ENCODE measurements at places on chromosomes 7 and 10.

- DNase-seq, result no peak
Measured at GRCh38 chr10:111171183-111171582, 94.4 kb downstream of the ADRA2A start.

DNA sequence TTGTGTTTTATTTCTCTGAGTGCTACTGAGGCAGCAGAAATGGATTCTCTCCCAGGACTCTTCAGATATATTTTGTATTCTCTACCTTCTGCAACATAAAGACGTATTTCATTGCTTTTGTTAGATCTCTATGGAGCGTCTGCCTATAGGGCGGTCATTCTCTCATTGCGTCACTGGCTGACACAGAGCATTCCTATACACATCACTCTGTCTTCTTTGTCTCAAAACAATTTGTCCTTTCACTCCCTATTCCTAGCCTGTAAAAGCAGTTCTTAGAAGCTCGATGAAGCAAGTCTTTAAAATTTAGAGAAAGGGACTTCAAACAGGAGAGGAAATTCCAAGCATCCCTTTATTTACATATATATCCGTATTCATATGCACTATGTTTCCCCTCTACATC lies 120.6 kb downstream of the CPED1 start:
- peak; percentile 55 for DNase-seq

- no peak for DNase-seq
Measured at GRCh38 chr7:17056491-17057142, 174.8 kb upstream of the AGR3 start.

- no peak for DNase-seq
Measured at GRCh38 chr10:112366992-112367391, 6.9 kb upstream of the ACSL5 start.

DNA sequence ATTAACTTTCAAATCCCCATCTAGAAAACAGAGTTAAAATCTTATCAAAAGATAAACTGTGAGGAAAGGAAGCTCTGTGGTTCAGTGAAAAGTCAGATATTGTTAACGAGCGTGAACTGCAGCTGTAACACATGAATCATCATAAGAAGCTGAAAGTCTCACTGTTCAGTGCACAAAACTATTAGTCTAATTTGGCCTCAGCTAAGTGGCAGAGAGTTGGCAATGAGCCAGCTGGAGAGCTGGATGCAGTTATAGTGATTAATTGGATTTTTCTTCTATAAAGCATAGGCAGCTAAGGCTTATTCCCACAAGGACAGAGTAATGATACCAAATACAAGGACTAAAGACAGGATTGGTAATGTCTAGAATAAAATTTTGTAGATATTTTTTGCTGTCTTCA lies 101.1 kb upstream of the ABCB5 start:
- peak; percentile 92 for DNase-seq

DNA sequence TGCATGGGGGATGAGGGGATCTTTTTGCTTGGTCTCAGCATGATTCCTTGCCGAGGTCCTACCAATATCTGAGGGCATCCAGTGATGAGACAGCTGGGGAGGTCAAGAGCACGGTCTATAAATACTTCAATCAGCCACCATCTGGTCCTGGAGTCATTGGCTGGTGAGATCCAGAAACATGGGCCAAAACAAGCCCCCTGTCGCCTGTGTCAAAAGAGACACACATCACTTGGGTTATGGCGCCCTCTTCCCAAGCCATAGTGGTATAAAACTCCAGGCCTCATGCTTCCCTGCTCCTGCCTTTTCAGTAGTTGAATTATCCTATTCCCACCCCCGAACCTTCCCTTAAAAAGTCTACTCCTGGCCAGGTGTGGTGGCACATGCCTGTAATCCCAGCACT lies 60.9 kb downstream of the SLC35B4 start:
- no peak for DNase-seq

DNA sequence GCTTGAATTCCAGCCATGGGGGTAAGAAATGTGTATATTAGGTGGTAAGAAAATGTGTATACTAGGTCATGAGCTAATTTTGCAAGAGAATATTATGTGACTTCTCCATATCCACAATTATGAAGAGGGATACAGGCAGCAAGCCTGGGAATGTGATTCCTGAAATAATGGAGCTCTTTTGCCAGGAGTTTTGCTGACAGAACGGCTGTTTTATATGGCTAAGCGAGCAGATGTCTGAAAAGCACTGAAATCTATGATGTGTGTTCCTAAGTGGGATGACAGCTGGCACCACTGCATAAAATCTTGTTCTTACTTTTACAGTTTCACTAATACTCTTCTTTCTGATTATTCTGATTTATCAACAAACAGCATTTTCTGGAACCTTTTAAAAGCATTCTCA lies 386.0 kb upstream of the HPS1 start:
- no peak for DNase-seq

DNA sequence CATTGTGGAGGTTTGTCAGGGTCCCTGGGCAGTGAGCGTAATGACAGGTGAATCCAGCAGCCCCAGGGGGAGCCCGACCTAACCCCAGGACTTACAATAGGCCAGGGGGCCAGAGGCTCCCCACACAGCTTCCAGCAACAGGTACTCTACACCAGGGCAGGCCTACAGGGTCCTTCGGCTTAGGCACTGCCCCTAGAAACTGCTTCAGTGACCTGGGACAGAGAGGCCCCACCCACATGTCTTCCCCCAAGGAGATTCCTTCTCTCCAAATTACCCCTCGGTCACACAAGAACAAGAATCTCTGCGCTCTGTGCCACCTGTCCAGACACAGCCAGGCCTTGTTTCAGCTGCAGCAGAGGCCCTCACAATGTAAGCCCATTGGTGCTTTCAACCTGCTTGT lies 24.4 kb downstream of the SKIDA1 start:
- no peak for DNase-seq

DNA sequence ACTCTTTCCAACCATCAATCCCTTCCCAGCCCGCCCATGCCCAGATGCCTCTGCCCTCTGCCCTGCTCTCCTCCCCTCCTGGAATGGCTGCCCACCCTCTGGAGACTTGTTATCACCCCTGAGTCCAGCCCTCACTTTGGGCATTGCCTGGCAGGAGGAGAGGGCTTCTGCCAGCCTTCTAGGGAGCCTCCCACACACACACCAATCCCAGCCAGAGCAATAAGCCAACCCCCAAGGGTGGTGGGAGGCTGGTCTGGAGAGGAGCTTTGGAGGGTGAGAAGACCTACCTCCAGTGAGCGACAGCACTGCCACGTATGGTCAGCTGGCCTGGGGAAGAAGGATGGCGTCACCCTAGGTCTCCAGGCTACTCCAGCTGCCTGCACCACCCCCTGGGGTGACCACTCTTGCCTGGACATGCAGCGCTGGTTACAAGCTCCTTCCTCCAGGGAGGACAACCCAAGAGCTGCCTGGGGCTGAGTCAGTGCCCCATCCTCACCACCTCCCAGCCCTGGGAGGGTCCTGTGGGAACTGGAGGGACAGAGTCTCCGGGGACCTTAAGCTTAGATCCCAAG lies 8.4 kb downstream of the C10orf105 start:
- DNase-seq, result no peak

DNA sequence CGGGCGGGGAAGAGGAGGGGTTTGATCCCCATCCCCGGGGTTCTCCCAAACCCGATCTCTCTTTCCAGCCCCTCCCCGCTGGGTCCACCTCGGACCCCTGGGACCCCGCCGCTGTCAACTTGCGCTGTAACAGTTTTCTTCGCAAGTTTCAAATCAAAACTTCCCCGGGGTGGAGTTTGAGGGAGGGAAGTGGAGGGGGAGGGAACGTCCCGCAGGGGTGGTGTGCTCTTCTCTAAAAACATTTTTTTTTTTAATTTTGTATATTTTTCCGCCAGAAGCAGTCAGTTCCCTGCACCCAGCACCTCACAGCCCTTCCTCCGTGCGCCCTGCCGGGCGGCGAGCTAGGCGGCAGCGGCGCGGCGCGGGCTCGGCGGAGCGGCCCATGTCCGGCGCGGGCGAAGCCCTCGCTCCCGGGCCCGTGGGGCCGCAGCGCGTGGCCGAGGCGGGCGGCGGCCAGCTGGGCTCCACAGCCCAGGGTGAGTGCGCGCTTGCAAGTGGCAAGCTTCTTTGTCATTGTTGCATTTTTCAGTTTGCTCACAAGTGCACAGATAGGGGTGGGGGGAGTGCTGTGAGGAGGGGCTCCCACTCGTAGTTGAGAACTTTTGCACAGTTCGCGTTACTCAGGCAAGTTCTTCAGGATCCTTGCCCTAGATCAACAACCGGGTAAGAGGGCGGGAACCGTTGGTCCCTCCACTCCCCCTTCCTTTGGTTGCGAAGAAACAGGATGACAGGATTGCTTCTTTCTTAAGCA lies 933 bp downstream of the MDFIC start:
- DNase-seq, result no peak

DNA sequence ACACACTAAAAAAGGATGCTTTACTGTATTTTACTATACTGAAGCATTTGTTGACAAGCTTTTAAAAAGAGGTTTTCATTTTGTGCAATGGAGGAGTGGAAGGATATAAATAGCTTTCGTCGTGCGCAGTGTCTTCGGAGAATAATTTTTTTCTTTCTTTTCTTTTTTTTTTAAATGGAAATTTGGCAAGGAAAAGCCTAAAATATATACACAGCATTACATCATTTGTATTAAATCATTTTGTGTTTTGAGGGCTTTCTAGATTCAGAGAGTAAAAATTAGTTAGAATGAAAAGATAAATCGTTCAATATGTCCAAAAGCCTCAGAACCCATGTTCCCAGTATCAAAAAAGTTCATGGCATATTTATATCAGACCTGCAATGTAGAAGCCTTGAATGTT lies 150.2 kb upstream of the FERD3L start:
- DNase-seq, result no peak

DNA sequence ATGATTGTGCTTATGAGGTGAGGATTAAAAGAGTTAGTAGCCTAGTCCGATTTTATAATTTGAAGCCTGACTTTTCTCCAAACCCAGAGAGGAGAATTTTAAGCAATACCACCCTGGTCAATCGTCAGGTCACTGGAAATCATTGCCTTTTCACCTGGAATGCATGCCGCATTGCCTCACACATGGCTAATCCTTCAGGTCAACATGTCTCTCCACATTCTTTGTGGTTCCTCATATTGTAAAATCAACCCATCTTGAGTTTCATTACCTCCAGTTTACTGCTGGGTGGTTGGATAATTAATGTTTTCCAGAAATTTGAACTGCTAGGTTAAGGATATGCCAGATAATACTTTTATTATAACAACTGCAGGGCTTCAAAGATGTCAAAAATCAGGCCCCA lies 55.6 kb upstream of the SEMA3E start:
- DNase-seq, result no peak

DNA sequence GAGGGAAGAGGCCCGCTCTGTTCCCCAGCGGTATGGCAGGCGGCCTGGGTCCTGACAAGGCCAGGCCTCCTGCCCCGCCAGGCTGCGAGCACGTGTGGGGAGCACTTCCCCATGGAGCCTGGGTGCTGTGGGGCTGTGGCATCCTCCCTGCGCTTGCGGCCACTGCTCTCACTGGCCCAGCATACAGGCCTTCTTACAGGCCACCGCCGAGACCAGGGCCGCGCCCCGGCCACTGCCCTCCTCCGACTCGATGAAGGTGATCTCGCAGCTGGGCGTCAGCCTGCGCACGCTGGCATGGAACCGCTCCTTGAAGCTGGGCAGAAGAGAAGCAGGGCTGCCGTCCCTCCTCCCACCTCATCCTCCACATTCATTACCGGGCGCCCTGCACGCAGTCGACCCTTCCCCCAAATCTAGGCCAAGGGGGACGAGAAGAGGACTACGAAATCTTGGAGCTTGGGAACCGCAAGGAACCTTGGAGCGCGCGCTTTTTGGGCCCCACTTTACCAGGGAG lies 3.9 kb upstream of the MYL7 start:
- DNase-seq, result no peak

GRCh38 chr10:44922021-44922420 lies 10.9 kb downstream of the TMEM72 start:
- DNase-seq, result no peak

DNA sequence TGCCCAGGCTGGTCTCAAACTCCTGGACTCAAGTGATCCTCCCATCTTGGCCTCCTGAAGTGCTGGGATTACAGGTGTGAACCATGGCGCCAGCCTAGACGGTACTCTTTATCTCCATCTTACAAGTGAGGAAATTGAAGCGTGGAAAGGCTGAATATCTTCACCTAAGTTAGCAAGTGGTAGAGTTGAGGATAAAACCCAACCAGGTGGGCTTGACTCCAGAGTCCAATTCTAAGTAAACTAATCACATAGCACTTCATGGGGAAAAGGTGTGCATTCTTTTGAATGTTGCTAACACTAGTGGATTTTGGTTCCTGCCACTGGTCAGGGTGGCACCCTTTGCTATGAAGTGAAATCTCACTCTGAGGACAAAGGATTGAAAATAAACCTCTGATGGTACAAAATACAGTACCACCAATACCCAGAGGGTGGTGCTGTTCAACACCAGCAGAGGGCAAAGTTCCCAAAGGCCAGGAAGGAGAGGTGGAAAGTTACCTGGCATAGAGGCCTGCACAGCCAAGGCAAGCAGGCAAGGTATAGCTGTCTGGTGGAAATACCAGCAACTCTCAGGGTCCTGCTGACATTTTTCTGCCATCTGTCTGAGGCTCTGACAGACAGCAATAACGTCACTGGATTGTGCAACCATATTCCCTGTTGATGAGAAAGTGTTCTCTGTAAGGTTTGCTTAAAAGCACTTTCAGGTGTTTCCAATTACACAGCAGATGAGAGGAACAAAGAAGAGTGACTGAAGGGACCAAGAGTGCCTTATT lies 17.6 kb downstream of the ZDHHC16 start:
- DNase-seq, result no peak

DNA sequence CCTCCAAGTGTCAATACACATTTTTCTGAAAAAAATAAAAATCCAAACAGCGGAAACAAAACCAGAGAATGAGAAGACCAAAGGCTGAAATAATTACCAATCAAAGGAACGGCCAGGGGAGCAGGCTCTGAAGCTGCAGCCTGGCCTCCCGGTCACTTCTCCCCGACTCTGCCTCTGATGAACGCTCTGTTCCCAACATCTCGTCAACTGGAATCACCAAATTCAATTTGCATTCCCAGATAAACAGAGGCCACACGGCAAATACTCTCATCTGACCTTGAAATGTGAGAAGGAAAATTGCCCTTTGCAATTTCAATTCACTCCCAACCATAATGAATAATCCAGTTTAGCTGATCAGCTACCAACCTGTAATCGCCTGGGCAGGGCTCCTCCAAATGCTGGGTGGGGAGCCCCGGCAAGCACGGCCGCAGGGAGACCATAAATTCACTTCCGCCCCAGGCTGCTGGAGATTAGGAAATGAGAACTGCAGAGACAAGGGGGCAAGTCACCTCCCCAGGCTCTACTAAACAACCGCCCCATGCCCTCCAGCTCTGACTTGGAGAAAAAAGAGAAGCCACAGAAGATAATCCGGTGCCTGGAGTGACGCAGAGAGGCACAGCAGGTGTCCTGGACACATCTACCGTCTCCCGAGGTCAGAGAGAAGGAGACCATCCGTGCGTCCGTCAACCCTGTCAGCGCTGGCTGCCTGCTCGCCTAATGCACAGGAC lies 153.2 kb downstream of the MAD1L1 start:
- no peak for DNase-seq

GRCh38 chr10:132721725-132722124 lies 64.2 kb downstream of the NKX6-2 start:
- DNase-seq, result no peak

GRCh38 chr10:21579291-21579690 lies 45.3 kb downstream of the MLLT10 start:
- no peak for DNase-seq

All from foreskin melanocyte (primary cell).